ENCODE measurements at places on chromosomes 7 and 10.

DNA sequence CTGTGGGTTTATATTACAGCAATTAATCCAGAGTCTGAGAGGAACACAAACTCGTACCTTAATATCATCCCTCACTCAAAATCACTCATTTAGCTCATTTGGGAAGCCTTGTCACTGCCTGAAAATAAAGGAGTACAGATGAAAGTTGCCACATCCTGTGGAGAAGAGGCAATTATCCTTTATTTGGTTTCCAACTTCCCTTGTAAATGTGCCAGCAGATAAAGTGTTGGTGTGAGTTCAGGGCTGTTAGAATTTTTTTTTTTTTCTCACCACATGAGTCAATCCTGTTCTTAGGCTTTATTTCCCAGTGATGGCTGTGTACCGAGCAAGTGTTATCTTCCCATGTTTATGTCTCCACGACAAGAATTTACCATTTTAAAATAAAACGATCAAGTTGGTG is 99.0 kb upstream of the SMIM30 start:
- no peak overlapping the region for H3K4me3 ChIP-seq
- H3K27ac ChIP-seq, result no peak overlapping the region
- H3K36me3 ChIP-seq, result no peaks in the 10 kb centered on the region
- no peaks in the 10 kb centered on the region for H3K4me1 ChIP-seq
- no peaks in the 10 kb centered on the region for H3K27me3 ChIP-seq

GRCh38 chr10:69957886-69958555 is 94.6 kb upstream of the MACROH2A2 start:
- H3K4me3 ChIP-seq, result no peak overlapping the region
- H3K27ac ChIP-seq, result no peak overlapping the region
- no peaks in the 10 kb centered on the region for H3K36me3 ChIP-seq
- H3K4me1 ChIP-seq, result no peaks in the 10 kb centered on the region
- ATAC-seq, result no peak

DNA sequence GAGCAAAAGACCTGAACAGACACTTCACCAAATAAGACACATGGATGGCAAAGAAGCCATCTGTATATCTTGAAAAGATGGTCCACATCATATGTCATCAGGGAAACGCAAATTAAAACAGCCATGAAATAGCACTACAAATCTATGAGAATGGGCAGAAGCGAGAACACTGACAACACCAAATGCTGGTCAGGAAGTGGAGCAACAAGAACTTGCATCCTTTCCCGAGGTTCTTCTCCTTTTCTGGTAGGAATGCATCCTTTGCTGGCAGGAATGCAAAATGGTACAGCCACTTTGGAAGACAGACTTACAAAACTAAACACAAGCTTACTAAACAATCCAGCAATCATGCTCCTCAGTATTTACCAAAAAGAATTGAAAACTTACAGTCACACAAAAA is 60.0 kb downstream of the PIK3AP1 start:
- no peak overlapping the region for H3K4me3 ChIP-seq
- no peaks in the 10 kb centered on the region for H3K36me3 ChIP-seq
- ATAC-seq, result no peak
- H3K4me1 ChIP-seq, result no peaks in the 10 kb centered on the region

GRCh38 chr10:48274636-48275035 is at the start of gene FRMPD2:
TSS of gene FRMPD2 (minus strand) at chr10:48274696. CDS start at chr10:48274567, 129 bp downstream.
- no peak within 1 kb of the TSS for H3K27ac ChIP-seq
- H3K4me1 ChIP-seq, result no peaks in the 10 kb centered on the region
- no peaks in the 10 kb centered on the region for H3K36me3 ChIP-seq
- no peak for ATAC-seq

DNA sequence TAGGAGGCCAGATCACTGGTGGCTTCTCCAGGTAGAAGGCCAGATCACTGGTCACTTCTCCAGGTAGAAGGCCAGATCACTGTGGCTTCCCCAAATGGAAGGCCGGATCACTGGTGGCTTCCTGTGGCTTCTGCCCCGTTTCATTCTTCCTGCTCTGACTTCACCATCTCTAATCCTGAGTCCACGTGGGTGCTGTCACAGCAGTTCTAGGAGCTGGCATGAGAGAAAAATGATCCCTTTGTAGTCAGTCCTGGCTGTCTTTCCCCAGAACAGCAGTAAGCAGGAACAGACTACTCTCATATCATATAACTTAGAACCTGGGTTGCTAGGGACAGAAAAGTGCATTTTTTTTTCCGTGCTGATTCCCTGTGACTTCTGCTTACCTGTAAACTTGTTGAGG is 90.9 kb downstream of the ACTR3B start:
- no peak for ATAC-seq
- H3K27ac ChIP-seq, result no peak overlapping the region
- no peaks in the 10 kb centered on the region for H3K4me1 ChIP-seq
- H3K4me3 ChIP-seq, result no peak overlapping the region
- H3K36me3 ChIP-seq, result no peaks in the 10 kb centered on the region

- H3K4me1 ChIP-seq, result no peaks in the 10 kb centered on the region
- H3K27me3 ChIP-seq, result no peaks in the 10 kb centered on the region
- no peak overlapping the region for H3K4me3 ChIP-seq
Observed at GRCh38 chr7:142412551-142413193, 154.8 kb upstream of the PRSS58 start.

- no peak overlapping the region for H3K27ac ChIP-seq
- H3K4me3 ChIP-seq, result no peak overlapping the region
- H3K27me3 ChIP-seq, result no peaks in the 10 kb centered on the region
- H3K36me3 ChIP-seq, result no peaks in the 10 kb centered on the region
- no peak for ATAC-seq
Observed at GRCh38 chr7:91343420-91343960, 79.3 kb downstream of the FZD1 start.

GRCh38 chr7:90713628-90714027 is 117.5 kb downstream of the CDK14 start:
- H3K27me3 ChIP-seq, result no peaks in the 10 kb centered on the region
- H3K4me3 ChIP-seq, result no peak overlapping the region
- no peak overlapping the region for H3K27ac ChIP-seq
- ATAC-seq, result no peak

Data from gastroesophageal sphincter (tissue), 4 donors.